ENCODE measurements at places on chromosomes 16 and 17.
A peak's percentile ranks its signal among the peaks of the same experiment; 100 is the strongest.

- DNase-seq: no peak
Observed at GRCh38 chr16:56525236-56525635, 5.4 kb upstream of the BBS2 start.

DNA sequence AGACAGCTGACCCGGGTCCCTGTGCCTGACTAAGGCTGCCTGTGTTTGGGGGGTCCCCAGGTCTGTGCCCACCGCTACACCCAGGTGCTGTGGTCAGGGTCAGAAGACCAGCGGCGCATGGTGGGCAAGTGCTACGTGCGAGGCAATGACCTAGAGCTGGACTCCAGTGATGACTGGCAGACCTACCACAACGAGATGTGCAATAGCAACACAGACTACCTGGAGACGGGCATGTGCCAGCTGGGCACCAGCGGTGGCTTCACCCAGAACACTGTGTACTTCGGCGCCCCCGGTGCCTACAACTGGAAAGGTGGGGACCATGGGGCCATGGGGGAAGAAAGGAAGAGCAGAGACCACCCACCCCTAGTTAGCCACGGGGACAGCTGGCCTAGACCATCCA is 12.1 kb downstream of the ITGA3 start:
- DNase-seq: no peak

DNA sequence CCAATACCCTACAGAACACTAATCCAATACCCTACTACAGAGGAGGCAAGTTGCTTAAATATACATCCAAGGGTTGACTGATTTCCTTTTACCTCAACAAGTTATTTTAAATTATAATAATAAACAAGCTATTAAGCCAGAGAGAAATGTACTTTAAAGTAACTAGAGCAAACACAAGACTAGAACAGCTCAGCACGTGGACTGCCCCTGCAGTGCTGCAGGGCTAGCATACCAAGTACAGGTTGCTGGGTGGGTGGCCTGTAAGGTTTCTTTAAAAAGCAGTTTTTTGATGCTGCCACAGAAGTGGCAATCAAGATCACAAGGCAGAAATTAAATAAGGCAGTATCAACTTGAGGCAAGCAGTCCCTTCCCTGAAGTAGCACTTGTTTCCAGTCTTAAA is 63.5 kb downstream of the PARN start:
- DNase-seq: no peak

DNA sequence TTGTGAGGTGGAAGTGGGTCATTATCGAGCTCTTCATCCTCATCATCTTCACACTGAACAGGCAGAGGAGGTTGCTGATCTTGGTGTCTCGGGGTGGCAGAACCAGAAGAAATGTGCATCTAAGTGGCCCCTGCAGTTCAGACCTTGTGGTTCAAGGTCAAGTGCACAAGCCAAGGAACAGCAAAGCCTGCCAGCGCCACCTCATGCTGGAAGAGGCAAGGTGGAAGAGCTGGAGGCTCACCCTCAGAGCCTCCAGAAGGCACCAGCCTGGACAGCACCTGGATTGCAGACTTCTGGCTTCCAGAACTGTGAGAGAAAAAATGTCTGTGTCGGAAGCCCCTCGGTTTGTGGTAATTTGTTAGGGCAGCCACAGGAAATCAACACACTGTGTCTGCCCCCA is 32.7 kb downstream of the IFT140 start:
- DNase-seq: no peak

DNA sequence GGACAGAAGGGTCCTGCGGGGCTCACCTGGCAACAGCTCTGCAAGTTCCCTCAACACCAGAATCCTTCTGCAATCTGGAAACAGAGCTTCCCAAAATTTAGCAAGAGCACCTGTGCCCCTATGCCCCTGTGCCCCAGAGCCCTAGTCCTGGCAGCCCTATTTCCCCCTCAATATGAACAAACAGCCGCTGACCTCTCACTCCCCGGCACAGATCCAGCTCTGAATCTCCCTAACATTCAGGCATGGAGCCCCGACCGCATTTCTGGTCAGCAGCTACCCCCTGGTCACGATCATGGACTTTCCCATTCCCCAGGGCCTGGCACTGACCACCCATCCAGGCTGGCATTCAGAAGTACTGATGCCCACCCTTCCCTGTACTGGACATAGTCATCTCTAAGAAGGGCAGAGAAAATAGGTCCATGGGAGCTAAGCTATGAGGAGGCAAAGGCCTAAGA is 110.8 kb upstream of the SMURF2 start:
- DNase-seq: no peak

GRCh38 chr17:39923836-39924690 is 3.3 kb downstream of the ORMDL3 start:
- peak; percentile 45 for DNase-seq

- peak; percentile 70 for DNase-seq
Observed at GRCh38 chr17:74677558-74678466, 34.9 kb downstream of the CD300LF start.

DNA sequence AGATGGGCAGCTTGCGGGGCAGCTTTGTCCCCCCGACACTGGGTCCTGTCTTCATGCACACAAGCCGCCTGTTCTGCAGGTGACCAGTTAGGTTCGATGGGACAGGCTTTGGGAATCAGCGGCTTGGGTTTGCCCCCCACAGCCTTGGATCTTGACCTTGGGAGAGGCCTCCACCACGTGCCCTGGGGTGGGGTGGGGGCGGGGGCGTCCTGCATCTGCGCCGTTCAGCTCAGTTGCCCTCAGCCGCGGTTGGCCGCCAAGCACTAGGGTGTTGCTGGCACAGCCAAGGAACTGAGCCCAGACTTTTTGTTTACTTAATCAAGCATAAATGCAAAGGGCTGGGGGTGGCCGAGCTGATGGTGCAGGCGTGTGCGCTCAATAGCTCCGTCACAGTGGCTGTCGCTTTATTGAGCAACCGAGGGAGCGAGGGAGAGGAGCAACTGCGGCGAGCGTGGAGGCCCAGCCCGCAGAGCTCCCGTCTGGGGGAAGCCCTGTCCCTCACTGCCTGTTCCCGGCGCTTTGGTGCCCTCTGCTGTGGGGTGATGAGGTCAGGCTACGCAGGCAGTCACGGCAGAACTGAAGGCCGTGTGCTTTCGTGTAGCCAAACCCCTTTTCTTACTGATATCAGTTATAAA is 33.9 kb downstream of the JPH3 start:
- DNase-seq: peak; percentile 82

DNA sequence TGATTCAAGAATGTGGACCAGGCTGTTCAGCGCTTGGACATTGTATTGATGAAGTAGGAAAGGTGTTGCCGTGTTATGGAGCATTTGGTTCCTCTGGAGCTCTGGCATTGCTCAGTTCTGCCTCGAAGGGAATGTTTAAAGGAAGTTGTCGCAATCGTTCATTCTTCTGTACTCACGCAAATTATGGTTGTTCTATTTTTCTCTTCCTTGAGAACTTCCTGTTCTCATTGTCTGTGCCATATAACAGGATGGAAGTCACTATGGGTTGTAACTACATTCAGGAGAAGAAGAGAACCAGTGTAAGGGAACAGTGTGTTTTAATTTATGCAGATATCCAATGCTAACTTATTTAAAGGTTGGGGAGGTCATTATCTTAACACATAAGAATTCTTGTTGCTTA is 13.0 kb downstream of the PCTP start:
- peak; percentile 65 for DNase-seq

DNA sequence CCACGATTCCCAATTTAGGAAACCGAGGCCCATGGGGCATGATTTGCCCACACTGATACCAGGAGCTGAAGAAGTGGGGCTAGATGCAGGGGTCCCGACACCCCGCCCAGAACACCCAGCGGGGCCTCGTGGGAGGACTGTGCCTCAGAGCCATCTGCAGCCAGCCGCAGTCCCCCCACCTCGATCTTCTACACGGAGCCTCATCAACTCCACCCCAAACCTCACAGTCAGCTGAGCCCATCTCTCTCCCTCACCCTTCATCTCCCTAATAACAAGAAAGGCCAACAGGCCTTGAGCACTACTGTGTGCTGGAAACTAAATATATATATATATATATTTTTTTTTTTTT is 4.2 kb downstream of the ITGAE start:
- no peak for DNase-seq

GRCh38 chr17:3879186-3879585 is 13.7 kb downstream of the CAMKK1 start:
- DNase-seq: peak; percentile 63

- no peak for DNase-seq
Observed at GRCh38 chr16:14389359-14389758, 240.7 kb downstream of the PARN start.

- DNase-seq: no peak
Observed at GRCh38 chr17:81964081-81964849, 3.3 kb upstream of the NOTUM start.

Data from mesenchymal stem cell (in vitro differentiated cells and primary cell).